ENCODE measurements at places on chromosomes 1 and 21. TPM values are rescaled to one million over a fixed set of nuclear protein-coding genes. Genes with fewer than 3 reads are reported as not detected.

DNA sequence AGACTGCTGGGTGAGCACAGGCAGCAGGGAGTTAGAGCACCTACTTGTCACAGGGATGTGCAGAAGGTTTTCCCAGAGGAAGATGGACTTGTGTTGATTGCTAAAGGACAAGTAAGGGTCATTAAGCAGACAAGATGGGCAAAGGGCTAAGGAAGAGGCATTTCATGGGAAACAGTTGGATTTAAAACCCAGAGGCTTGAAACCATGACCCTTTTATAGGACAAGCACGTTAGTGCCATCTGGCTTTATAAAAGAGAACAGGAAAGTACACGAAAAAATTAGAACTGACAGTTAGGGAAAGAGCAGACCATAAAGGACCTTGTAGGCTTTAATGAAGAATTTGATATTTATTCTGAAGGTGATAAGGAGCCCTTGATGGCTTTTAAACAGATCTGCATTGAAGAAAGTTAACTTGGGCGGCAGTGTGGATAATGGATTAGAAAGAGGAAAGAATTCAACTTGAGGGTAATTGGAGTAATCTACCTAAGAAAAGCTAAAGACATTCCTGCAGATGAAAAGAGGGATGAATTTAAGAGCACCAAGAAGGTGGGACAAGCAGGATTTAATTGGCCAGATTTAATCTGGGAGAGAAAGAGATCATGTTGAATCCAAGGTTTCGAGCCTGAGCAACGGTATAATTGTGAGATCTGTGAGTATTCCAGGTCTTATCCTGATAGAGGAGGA is 68.6 kb downstream of the ZC3H11B start:
- no peak for DNase-seq

GRCh38 chr1:16605213-16605525 is 8.2 kb downstream of the NBPF1 start:
- DNase-seq: no peak

GRCh38 chr21:42242611-42243010 is 23.7 kb downstream of the ABCG1 start:
- no peak for DNase-seq

DNA sequence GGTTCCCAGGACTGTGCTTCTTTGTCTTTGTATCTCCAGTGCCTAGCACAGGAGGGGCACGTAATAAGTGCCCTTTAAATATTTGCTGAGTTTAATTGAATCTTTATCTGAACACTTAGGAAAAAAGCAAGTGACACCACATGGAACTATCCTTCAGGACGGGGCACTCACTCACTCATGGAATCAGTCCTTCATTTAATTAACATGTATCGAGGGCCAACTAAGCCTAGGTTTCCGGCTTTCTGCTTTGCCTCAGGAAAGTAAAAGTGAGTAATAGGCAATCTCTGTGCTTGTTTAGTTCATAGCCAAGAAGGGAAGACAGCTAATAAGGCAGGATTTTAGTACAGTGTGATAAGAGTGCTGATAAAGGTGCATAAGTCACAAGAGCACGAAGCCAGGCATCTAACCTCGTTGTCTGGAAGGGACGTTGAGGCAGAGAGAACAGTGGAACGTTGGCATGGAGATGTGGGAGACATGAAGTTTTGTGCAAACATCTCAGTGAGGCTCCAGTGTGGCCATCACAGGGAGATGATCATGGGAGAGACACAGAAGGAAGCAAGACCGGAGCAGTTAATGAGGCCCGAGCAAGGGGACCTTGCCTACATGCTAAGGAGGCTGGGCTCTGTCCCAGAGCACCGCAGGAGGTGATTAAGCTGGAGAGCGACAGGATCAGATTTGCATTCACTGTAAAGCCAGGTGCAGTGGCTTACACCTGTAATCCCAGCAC is 54.1 kb upstream of the TRIM67 start:
- DNase-seq: no peak

DNA sequence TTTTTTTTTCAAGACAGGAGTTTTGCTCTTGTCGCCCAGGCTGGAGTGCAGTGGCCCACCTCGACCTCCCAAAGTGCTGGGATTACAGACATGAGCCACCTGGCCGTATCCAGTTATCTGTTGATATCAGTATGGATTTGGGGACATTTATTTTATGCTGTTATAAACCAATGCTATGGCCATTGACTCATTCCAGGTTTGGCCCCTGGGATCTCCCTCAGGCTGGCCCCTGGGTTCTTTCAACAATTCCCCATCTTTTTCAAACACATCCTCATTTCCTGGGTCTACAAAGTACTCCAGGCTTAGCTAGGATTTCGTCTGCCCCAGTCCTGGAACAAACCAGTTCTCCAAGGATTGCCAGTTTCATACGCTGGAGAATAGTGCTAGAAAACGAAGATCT is 44.1 kb downstream of the WDR4 start:
- DNase-seq: no peak

- no peak for DNase-seq
Measured at GRCh38 chr1:214002472-214002871, 14.7 kb downstream of the PROX1 start.

DNA sequence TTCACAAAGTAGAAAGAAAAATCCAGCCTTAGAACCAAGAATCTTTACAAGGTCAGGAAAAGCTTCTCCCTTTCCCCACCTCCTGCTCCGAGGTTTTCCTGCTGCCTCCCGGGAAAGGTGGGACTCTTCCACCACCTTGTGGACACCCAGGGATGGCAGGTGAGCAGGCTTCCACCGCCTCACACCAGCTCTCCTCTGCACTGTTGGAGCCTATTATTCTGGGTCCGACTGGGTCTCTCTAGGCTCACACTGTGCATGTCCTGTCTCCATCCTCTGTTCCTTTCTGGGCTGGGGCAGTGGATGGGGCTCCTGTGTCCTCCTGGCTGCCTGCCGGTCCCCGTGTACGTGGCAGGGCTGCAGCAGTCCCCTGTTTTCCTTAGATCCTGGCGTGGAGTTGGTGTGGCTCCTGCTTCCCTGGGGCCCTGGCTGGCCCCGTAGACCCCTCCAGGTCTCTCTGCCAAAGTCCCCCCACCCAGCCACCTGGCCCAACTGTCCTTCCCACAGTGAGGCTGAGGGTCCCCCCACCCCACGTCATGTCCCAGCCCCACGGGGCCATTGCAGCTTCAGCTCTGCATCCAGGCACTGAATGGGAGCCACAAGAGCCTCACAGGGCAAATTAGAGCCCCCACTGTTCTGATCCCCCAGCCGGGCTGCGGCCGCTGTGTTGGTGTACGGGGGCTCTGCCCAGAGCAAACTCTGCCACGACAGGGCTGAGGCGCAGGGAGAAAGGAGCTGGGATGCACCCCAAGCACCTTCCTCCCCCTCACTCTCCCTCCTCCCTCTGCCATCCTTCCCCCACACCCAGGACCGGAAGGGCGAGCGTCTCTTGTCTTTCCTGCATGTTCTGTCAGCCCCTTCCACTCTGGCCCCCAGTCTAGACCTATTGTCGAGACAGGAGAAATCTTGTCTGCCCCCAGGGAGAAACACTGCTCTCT is 3.3 kb upstream of the SLC45A1 start:
- DNase-seq: peak; percentile 83

DNA sequence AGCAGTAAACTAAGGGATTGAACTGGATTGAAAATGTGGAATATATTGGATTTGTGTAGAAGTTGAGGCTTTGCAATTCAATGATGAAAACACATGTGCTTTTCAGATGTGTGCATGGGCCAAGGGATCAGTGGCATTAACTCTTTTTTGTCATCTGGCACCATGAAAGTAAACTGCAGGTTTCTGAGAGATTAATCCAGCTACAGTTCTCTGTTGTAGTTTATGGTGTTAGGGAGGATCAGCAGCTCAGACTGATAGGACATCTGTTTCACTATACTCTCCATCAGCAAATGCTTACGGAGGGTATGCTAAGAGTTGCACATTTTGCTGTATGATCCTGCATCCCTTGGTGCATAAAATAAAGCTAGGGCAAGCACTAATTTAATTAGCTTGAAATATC is 82.6 kb downstream of the C1orf21 start:
- DNase-seq: no peak

DNA sequence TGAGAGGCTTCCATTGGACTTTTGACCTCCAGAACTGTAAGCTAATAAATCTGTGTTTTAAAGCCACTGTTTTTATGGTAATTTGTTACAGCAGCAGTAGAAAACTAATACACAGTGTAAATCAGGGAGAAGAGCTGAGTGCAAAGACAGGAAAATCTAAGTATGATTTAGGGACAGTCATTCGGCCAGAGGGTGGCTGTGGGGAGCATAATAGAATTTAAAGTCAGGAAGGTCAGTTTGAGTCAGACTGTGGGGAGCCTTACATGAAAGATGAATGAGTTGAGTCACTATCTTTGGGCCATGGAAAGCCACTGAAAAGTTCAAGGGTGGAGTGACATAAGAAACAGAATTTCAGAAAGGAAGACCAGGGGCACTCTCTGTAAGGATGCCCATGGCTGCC is 52.4 kb upstream of the SSX2IP start:
- no peak for DNase-seq

DNA sequence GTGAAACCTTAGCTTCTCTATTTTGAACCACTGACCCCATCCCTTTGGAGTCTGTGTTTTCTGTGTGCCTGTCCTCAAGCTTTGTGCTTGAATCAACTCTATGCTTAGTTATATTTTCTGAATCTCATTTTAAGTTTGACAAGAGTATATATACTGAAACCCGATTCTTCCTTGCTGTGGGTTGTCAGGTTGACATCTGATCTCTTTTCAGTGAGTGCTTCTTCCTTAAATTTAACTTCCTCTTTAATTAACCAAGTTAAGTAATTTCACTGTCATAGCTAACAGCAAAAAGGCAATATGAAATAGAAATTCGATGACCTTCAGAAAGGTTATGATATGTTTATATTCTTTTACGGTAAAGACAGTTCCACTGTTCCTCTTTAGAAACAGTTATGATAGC is 69.4 kb downstream of the C1orf21 start:
- no peak for DNase-seq

GRCh38 chr1:183180634-183181056 is 5.4 kb upstream of the LAMC2 start:
- no peak for DNase-seq

DNA sequence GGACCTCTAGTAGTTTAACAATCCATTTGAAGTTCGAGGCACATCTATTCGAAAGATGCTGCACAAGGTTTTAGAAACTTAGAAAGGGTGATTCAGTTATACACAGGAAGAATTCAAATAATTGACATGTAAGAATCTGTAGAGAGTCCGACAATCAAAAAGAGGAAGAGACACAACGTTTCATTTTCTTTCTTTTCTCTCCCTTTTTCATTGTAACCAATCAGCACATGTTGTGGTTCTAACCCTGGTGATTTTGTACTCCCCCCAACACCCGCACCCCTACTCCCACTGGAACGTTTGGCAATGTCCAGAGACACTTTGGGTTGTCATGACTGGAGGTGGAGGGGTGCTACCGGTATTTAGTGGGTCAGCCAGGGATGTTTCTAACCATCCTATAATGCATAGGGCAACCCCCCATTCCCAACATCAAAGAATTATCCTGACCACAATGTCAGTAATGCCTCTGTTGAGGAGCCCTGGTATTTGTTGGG is 4.9 kb downstream of the TGFB2 start:
- DNase-seq: no peak

GRCh38 chr1:53641481-53642214 is 97.3 kb downstream of the GLIS1 start:
- peak; percentile 8 for DNase-seq

GRCh38 chr1:197199923-197200271 is 53.4 kb upstream of the ASPM start:
- no peak for DNase-seq

GRCh38 chr1:15584489-15585363 is at the start of gene AGMAT:
TSS of gene AGMAT (minus strand) at chr1:15585051. CDS start at chr1:15584967, 84 bp downstream.
- DNase-seq: peak; percentile 48

GRCh38 chr21:38985568-38986378 is 180.0 kb downstream of the ETS2 start:
- peak; percentile 31 for DNase-seq

- no peak for DNase-seq
Measured at GRCh38 chr1:57839526-57839925, 415.7 kb upstream of the DAB1 start.

DNA sequence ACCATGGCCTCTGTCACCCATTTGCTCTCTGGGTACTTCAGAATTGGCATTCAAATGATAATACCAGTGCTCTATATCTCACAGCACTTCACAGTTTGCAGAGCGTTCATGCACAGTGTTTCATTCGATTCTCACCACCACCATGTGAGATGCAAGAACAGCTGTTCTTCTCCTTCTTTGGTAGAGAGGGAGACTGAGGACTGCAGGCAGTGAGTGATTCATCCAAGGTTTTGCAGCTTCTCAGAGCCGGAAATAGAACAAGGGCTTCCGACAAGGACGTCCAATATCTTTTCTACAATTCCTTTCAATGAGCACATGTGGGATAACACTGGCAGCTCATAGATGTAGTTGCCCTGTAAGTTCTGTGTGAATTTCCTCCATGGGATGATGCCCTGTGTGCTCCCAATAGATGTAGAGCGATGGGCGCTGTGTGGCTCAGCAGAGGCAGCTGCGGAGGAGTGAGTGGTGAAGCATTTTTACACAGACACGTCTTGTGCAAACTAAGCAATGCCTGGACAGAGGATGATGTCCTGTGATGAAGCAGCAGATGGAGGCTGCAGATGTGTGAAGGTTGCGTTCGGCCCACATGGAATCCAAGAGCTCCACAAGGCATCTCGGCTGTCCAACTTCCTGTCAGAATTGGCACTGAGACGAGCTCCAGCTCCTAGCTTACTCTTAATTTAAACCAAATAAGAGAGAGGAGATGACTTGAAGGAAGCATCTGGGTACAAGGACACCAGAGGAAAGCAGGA is 24.9 kb downstream of the MT1HL1 start:
- no peak for DNase-seq

- no peak for DNase-seq
Measured at GRCh38 chr1:8147956-8148355, 121.8 kb upstream of the ERRFI1 start.

GRCh38 chr1:228721407-228721806 is 13.9 kb upstream of the RHOU start:
- DNase-seq: no peak

DNA sequence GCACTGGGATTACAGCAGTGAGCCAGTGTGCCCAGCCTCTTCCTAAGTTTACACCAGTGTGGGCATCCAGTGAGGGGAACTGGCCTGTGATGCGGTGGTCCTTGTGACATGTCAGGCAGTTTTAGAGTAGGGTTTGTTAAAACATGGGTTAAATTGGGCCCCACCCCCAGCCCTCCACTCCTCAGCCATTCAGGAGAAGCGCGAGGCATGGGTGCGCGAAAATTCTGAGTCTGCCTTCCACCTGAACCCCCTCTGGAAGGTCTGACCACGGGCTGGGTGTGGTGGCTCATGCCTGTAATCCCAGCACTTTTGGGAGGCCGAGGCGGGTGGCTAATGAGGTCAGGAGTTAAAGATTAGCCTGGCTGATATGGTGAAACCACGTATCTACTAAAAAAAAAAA is 51.7 kb downstream of the SKI start:
- DNase-seq: no peak

GRCh38 chr1:37017720-37018119 is 16.6 kb downstream of the GRIK3 start:
- no peak for DNase-seq

Gene LIPI
- total RNA-seq: not detected

Gene CCDC190
- 0.13 TPM for total RNA-seq

Gene C1orf56
- 4.2 TPM for total RNA-seq

Gene CD244
- not detected for total RNA-seq

Gene HPCAL4
- total RNA-seq: 0.69 TPM

Gene CCDC17
- total RNA-seq: 5.6 TPM

Gene TMOD4
- 0.77 TPM for total RNA-seq

Gene LAMB3
- total RNA-seq: 34.7 TPM

Gene TDRD10
- 0.31 TPM for total RNA-seq

Gene LCE1E
- not detected for total RNA-seq

Gene ESRRG
- total RNA-seq: 12.7 TPM

Gene MPZL1
- total RNA-seq: 134 TPM

All from mesothelial cell of epicardium (in vitro differentiated cells).